ENCODE measurements at places on chromosomes 11 and 22. TPM values are rescaled to one million over a fixed set of nuclear protein-coding genes. Genes with fewer than 3 reads are reported as not detected.
A peak's percentile ranks its signal among the peaks of the same experiment; 100 is the strongest.

TMEM191C gene
- 0.59 TPM for polyA plus RNA-seq

GRCh38 chr11:8459711-8460399 lies 134.2 kb downstream of the STK33 start:
- DNase-seq = no peak

DNA sequence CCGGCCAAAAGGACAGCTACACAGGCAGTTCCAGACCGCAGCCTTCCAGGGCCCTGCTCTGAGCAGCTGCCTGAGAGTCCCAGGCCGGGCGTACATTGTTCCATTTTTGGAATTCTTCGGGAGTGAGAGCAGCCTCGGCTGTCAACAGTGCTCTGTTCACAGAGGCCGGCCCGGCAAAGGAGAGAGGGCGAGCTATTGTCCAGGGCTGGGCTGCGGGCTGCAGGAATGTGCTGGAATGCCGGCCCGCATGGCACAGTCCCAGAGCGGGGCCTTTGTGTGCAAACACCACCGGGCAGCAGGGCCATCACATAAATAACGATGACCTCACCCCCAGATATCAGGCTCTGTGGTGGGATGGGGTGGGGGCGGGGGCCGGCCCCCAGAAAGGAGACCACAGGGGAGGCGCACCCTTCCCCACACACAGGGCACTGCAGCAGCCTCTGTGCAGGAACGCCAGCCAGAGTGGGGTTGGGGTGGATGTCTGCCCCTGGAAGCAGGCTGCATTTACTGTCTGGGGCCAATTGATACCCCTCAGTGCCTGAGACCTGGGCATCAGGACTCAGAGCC lies 15.8 kb downstream of the LINC01488 start:
- peak; percentile 65 for DNase-seq

CCDC89 gene
- 3.8 TPM for polyA plus RNA-seq

- DNase-seq = no peak
These were observed 105.8 kb downstream of the ATG16L2 start for GRCh38 chr11:72920001-72920400.

- no peak for DNase-seq
These were observed 11.9 kb upstream of the MRPL11 start for GRCh38 chr11:66450560-66450959.

DNA sequence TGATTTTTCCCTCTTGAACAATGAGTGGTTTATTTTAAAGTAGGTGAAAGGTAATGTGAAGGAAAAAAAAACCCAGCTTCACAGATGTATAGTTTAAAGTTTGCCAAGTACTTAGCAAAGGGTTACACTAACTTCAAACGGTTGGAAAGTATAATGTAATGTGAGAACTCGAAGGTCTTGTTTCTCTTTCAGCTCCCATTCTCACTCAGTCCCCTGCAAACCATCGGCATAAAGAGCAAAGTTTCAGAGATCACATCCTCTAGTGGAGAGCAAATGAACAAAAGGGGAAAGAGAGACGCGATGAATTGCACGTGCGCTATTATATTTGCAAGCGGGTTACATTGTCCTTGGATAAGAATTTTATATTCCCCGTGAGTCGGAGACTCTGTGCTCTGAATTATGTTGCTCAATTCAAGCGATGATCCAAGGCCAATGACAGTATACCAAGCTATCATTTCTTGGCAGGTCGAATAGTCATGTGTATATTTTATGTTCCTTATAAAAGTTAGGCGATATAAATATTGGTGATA lies 37.6 kb upstream of the BIRC3 start:
- no peak for DNase-seq

- no peak for DNase-seq
These were observed 609.3 kb upstream of the CCDC90B start for GRCh38 chr11:83895516-83895915.

NPAS4 gene
- polyA plus RNA-seq = 0.06 TPM

AIP gene
- polyA plus RNA-seq = 68.0 TPM

DNA sequence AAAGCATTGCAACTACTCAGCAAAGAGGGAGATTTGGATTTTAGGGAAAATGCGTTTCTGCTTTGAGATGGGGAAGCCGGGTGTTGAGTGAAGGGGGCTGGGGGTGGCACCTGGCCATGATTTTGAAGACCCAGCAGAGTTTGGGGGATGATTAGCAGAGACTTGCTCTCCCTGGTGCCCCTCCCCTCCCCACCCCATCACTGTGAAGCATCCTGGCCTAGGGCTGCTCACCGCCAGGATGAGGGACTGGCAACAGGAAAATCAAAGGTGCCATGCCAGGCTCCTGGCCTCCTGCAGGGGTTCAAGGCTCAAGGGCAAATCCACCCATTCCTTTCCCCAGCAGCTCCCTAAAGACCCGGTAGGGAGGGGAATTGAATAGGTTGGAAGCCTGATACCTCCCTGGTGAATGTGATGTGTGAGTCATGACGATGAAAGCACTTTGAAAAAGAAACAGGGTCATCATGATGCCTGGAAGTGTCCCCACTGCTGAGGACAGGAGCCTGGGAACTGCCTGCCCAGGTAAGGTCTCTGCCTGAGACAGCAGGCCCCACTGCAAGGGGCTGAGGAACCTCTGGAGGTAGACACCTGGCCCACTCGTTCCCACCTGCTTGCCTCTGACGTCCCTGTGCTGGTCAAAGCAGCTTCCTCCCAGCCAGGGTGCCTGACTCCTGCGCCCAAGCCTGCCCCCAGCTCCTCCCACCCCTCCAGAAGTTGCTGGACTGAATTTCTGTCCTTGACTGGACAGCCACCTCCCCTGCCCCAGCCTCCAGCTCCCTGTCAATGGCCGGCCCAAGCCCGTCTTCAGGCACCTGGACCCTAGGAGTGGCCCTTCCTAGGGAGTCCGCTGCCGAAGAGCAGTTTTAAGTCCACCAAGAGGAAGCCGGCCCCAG lies 1.7 kb downstream of the CHST1 start:
- no peak for DNase-seq

GRCh38 chr22:46812034-46812605 lies 49.7 kb downstream of the TBC1D22A start:
- DNase-seq = no peak

DNA sequence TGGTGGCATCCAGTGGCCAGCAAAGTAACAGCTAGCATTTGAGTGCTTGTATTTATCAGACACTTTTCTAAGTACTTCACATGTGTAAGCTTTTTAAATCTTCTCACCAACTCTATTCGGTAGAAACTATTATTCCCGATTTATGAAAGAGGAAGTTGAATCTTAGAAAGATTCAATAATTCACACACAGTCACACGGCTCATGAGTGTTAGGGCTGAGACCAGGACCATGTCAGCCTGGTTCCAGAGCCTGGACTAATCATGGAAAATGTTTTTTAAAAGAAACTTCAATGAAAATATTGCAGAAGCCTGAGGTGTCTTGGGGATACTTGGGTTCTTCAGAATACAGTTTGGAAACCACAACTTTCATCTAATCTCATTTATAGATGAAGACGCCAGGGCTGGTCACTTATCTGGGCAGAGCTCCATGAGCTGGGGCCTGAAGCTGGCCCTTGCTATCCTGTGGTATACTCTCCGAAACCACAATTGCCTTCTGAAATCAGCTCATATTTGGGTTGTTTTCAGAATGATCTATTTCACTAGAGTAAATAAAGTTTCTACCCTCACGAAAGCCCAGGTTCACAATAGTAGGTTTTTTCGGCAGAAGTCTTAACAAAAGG lies 4.3 kb upstream of the CRTAM start:
- no peak for DNase-seq

KIAA1671 gene
- polyA plus RNA-seq = 25.5 TPM

- DNase-seq = no peak
These were observed 49.8 kb downstream of the APIP start for GRCh38 chr11:34866375-34866774.

- DNase-seq = peak; percentile 52
These were observed 2.7 kb upstream of the PDE2A start for GRCh38 chr11:72676861-72677341.

TREH gene
- 0.78 TPM for polyA plus RNA-seq

DNA sequence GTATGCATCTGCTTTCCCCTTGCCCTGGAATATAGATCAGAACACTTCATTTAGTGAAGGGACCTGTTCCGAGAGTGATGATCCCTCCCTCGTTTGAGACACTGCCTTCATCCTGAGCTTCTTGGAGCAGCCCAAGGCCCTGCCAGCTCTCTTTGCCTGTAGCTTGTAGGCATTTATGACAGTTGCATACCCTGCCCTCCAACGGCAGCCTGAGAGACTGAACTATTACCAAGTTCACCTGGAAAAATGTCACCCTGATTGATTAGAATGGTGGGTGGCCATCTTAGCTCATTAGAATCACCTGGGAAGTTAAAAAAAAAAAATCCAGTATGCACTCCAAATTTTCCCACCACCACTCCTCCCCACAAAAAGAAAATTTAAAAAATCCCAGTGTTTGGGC lies 1.5 kb downstream of the MICAL3 start:
- DNase-seq = no peak

DNA sequence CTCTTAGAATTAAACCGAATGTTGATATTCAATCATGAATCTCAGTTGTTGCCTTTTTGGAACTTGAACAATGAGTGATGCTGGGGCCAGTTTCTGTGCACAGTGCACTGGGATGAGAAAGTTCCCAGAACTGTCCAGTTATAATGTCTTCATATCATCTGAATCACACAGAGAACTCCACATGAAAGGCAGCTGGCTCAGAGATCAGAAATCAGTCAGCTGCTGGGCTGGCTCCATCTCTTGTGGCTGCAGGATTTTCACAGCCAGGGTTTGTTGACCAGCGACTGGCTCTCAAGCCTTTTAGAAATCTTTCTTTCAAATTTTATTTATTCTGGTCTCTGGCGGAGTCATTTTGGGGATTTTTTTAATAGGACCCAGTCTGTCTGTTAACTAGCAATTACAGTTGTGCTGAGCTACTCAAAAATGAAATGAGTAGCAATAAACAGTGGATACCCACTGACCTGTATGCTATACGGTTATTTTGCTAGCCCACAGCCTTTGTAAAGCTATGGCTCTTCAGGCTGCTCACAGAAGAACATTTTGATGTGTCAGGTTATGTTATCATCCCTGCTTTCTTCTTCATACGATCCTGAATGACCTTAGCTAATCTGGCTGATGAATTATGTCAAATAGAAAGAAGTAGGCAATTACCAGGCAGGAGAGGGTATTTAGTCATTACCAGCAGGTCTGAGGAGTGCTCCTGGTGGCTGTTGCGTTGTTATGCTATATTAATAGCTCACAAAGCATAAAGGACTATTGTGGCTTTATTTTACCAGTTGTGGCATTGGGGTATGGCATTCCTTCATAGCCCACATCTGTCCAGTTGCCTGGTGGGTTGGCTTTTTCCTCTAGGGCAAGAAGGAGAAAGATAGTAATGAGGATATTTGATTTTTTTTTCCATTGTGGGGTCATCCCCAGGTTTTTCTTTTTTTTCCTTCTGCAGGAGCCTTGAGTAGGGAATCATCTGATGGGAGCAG lies 3.6 kb downstream of the FAT3 start:
- no peak for DNase-seq

- no peak for DNase-seq
These were observed 48.0 kb downstream of the IGLL5 start for GRCh38 chr22:22935546-22936157.

- no peak for DNase-seq
These were observed 2.1 kb upstream of the MADD start for GRCh38 chr11:47267876-47268275.

- DNase-seq = no peak
These were observed 72.9 kb downstream of the ABTB2 start for GRCh38 chr11:34284811-34285481.

DNA sequence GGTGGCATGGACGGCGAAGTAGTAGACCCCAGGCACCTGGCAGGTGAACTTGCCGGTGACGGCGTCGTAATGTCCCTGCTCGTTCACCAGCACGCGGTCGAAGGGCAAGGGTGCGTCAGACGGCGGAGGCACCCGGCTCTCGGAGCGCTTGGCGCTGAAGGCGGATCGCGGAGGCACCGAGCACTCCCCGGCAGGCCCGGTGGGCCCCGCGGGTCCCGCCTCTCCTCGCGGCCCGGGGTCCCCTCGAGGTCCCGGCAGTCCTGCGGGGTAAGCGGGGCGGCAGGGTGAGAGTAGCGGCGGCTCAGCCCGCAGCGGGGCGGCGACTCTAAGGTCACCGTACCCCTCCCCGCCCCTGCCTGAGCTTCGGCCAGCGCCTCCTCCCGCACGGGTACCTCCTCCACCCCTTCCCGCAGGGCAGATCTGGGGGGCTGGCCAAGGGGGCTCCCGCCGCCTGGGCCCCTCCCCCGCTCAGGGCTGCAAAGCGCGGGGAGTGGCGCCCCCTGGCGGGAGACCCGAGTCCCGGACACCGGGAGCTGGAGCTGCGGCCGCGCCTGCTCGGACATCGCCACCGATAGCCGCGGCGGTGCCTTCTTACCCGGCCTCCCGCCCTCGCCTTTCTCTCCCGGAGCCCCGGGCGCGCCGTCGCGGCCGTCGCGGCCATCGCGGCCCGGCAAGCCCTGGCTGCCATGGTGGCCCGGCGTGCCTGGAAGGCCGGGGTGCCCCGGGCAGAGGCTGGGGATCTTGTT lies 921 bp downstream of the C1QTNF5 start:
- no peak for DNase-seq

GRCh38 chr22:19287889-19288288 lies 3.6 kb downstream of the CLTCL1 start:
- DNase-seq = no peak

OR51B2 gene
- not detected for polyA plus RNA-seq

GRCh38 chr11:82830746-82831145 lies 69.5 kb downstream of the PRCP start:
- no peak for DNase-seq

GRCh38 chr11:33774736-33775466 lies 581 bp upstream of the FBXO3 start:
- no peak for DNase-seq

DNA sequence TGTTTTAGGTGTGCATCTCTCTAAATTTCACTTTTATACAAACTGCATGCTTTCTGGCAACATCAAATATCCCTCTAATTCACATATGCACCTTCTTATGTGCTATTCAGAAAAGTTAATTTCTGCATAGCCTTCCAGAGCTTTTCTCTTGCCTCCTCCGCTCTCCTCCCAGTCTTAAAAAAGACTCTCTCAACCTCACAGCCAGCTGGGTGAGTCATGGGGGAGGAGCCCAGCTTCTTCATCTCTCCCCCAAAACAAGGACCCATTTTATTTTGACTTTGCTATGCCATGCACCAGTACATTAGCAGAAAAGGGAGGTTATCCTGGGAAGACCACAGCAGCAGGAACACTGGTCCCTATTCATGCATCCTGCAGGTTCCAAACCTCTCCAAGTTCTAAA lies 234.4 kb downstream of the KCNA4 start:
- no peak for DNase-seq

TRIM51 gene
- polyA plus RNA-seq = not detected

- no peak for DNase-seq
These were observed 975.5 kb upstream of the CCDC90B start for GRCh38 chr11:84261707-84262106.

MAP6 gene
- 8.9 TPM for polyA plus RNA-seq

GRCh38 chr11:106152824-106153223 lies 75.4 kb downstream of the AASDHPPT start:
- no peak for DNase-seq
